CD4-positive, alpha-beta T cell treated with Interferon gamma for 1 hour (primary cell): ENCODE measurements at places on chromosomes 4 and X.

GRCh38 chr4:28976369-28976768 is 1743.8 kb upstream of the PCDH7 start:
- DNase-seq: no peak

GRCh38 chrX:17441965-17442364 is 67.0 kb downstream of the NHS start:
- DNase-seq: no peak

- DNase-seq: no peak
These were observed 1.7 kb upstream of the MAGEH1 start for GRCh38 chrX:55450259-55450658.

GRCh38 chrX:69493193-69493592 is 10.9 kb upstream of the NALF2 start:
- DNase-seq: no peak

DNA sequence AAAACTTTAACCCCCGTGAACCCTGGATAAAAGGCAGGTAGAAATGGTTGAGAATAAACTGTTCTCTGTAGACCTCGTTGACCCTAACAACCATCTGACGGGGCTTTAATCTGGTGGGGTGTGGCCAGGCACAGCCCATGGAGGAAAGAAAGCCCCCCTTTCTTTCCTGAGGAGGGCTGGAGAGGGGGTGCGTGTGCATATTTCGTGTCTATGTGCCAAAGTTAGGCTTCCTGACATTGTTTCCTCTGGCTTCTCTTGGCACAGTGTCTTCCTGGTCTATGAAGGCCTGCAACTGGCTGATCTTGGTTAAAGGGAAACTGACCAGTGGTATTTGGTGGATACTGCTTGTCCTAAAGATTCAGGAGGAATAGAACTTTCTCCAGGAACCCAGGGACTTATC is 97.1 kb downstream of the MGST2 start:
- no peak for DNase-seq
